Forelimb muscle (tissue), 1 donor: ENCODE measurements at places on chromosomes 16 and 17. TPM values are rescaled to one million over a fixed set of nuclear protein-coding genes. Genes with fewer than 3 reads are reported as not detected.

GRCh38 chr16:82695806-82696205 lies 69.0 kb downstream of the CDH13 start:
- DNase-seq = no peak

DNA sequence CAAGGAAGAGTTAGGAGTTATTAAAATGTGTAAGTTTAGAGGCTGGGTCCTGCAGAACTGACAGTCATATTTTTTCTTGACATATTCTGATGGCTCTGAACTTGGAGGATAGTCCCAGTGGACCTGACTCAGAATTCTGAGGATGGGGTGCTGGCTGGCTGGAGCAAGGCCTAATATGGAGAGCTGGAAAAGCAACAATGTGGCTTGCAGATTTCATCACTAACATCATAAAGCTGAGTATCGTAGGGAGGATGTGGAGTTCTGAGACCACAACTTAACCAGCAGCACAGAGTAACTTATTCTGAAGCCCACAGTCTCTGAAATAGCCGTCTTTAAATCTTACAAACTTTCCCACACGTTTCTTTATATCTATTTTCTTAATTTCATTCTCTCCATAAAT lies 2.3 kb downstream of the KRTAP1-5 start:
- no peak for DNase-seq

Gene NHERF2
- polyA plus RNA-seq = 36.7 TPM

DNA sequence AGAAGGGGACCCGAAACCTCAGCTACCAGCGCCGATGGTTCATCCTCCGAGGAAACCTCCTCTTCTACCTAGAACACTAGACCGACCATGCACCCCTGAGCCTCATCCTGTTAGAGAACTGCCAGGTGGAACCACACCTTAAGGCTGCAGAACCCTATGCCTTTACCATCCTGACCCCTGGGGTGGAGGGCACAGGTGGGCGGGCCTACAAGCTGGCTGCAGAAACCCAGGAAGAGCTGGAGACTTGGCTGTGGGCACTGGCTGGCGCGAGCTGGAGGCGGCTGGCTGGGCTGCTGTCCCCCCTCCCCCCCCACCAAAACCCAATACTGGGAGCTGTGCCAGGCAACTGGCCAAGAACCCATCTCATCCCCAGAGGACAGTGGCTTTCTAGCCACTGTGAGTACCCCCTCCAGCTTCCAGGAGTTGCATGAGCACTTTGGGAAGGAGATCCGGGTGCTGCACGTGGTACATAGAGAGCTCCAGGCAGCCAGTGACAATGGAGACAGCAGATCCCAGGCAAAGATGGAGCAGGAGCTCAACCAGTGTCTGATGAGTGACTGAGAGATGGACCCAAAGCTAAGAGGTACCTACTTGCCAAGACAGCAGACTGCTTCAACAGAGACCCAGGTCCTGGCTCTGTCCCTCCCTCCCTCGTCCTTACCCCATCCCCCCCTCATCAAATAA lies 1.4 kb upstream of the CD2BP2 start:
- no peak for DNase-seq

DNA sequence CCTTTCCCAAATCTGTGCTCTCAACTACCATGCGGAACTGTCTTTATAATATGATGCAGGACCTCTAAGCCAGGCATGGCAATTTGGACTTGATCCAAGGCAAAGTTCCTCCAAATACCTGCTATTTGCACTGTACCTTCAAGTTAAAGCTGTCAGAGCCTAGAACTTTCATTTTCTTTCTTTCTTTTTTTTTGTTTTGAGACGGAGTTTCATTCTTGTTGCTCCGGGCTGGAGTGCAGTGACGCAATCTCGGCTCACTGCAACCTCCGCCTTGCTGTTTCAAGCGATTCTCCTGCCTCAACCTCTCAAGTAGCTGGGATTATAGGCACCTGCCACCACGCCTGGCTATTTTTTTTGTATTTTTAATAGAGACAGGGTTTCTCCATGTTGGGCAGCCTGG lies 51.7 kb downstream of the ARHGAP27 start:
- no peak for DNase-seq

- DNase-seq = no peak
Measured at GRCh38 chr16:73813527-73813926, 483.1 kb upstream of the PSMD7 start.

Gene CDH1
- 1.2 TPM for polyA plus RNA-seq

DNA sequence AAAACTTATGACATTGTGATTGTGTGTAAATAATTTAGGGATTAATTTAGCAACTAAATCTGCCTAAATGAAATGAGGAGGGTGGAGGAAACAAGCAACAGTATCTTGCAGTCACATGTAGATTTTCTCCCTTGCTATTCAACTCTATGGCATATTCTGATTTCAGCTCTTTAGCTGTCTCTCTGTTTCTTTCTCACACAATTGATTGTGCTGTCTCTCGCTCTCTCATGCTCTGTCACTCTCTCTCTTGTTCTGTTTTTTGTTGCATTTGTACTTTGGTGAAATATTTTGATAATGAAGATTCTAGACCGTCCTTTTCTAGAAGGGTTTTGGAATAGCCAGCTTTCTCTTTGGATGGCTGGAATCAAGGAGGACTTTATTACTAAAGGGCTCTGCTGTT lies 70.6 kb downstream of the BCAS3 start:
- DNase-seq = no peak

- DNase-seq = no peak
Measured at GRCh38 chr17:79064026-79064425, 10.6 kb upstream of the ENGASE start.

- no peak for DNase-seq
Measured at GRCh38 chr17:17455173-17455572, 21.6 kb upstream of the MED9 start.

DNA sequence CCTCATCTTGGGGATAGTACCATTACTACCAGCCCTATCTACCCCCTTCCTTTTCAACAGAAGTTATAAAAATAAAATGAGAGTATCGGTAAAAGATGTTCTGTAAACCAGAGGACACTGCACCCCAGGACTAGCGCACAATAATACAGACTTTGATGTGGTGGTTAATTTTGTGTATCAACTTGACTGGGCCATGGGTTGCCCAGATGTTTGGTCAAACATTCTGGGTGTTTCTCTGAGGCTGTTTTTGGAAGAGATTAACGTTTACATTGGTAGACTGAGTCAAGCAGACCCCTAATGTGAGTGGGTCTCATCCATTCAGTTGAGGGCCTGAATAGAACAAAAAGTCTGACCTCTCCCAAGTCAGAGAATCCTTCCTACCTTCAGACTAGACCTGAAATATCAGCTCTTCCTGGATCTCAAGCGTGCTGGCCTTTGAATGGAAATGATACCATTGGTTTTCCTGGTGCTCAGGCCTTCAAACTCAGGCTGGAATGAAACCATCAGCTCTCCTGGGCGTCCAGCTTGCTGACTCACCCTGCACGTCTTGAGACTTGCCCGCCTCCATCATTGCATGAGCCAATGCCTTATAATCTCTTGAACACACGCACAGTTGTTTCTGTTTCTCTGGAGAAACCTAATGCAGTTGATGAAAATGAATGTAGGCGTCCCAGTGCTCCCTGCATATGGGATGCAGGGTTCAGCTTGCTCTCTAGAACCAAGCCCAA lies 10.1 kb downstream of the MRM1 start:
- no peak for DNase-seq

Gene ARHGDIG
- 0.82 TPM for polyA plus RNA-seq

GRCh38 chr17:11825572-11826209 lies 171.6 kb downstream of the ZNF18 start:
- DNase-seq = no peak

DNA sequence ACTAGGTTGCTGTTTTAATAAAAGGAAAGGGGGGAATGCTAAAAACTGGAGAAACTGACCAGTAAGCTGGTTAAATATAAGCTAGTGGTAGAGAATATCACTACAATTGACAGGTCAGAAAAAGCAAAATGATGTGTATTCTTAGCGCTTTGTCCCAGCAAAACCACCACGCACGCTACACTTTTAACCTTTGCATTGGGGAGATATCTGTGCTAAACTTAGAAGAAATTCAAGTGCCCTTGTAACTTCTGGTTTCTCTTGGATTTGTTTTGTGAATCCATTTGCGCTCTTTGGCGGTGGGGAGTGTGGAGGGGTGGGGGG lies 1.4 kb downstream of the GAN start:
- no peak for DNase-seq

DNA sequence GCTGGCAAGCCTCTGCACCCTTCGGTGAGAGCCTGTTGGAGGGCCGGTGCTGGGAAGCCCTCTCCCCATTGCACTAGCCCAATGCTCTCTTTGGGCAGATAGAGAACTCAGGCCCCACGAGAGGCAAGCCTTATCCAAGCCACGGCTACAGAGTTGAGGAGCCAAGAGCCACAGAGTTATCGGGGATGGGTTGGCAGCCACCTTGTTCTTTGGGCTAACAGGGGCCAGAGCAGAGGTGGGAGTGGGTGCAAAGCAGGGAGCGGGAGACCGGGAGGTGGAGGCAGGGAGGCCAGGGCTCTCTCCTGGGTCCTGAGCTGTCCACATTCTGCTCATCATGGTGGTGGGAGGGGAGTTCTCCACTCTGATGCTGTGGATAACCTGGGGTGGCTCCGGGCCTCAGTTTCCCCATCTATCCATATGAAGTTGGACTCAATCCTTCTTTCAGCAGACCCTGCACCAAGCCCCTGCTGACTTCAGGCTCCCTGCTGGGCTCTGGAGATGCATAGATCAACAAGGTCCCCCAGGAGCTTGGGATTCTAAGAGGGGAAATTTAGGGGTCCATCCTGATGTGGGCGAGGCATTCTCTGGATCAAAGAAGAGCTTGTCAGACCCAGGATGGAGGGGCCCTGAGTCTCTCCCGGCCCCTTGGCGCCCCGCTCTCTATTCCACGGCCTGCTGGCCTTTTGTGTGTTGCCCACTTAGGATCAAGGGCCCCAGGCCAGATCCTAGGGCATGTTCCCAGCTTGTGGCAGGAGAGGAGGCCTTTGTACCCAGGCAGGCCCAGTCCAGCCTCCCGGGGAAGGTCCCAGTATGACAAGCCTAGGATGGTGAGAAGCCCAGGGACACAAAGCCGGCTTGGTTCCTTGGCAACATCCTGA lies 557 bp upstream of the CX3CL1 start:
- DNase-seq = no peak

DNA sequence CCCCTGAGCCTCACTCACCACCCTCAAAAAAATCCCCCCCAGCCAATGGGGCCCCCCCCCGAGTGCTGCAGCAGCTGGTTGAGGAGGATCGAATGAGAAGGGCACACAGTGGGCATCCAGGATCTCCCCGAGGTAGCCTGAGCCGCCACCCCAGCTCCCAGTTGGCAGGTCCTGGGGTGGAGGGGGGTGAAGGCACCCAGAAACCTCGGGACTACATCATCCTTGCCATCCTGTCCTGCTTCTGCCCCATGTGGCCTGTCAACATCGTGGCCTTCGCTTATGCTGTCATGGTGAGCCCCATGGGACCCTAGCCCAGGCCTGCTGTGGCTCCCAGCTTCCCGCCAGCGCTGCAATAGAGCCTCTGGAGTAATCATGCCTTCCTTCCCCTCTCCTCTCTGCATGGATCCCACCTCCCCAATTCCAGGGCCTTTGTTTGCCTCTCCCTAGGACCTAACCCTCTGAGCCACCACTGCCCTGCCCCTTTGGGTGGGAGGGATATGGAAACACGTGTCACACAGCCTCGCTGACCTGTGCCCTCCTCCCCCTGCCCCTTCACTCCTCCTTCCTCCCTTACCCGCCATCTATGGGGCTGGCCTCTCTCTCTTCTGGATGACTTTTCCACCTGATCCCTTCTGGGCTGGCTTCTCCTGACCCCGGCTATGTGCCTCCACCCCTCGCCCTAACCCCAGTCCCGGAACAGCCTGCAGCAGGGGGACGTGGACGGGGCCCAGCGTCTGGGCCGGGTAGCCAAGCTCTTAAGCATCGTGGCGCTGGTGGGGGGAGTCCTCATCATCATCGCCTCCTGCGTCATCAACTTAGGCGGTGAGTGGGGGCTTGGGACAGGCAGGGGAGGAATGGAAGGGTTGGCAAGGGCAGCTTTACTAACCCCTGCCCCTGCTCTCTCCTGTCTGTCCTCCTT lies 1.9 kb downstream of the PRRT2 start:
- no peak for DNase-seq

DNA sequence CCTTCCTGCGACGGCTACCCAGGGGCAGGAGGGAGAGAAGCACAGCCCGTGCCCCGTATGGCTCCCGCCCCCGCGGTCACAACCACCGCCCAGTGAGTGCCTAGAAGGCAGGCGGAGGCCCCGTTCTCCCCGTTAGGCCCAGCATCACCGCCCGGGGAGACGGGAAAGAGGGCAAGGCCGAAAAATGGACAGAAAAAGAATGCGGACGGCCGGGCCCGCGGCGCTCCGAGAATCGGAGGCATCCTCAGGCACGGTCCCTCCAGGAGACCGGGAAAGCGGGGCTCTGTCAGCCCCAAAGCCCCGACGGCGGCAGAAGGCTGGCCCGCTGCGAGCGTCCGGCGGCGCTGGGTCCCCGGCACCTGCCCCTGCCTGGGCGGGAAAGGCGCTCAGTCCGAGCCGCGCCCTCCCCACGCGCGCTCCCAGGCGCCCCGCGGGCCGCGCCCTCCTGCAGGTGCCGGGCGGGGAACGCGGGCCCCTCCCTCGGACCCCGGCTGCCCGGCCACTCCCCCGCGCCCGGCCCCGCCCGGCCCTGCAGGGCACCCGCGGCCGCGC lies 407 bp downstream of the MCRIP1 start:
- no peak for DNase-seq

Gene NLGN2
- polyA plus RNA-seq = 24.5 TPM

GRCh38 chr16:71570144-71570543 lies 6.7 kb downstream of the TAT start:
- no peak for DNase-seq

DNA sequence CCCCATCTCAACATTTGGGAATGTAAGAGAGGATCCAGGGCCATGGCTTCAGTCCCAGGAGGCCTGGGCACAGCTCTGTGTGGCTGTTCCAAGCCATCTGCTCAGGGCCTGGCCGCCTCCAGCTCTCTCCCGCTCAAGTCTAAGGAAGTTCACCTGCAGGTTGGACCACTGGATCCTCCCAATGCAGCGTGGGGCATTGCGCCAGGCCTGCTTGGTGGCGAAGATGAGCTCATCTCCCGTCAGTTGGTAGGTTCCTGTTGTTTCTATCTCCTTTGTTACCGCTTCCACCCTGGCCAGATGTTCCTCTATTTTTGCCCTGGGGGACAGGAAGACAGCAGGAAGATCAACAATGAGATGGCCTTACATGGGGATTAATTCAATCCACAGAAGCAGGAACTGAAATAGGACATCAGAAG lies 17.5 kb downstream of the NOS2 start:
- DNase-seq = no peak

- no peak for DNase-seq
Measured at GRCh38 chr16:81447383-81448101, 2.9 kb downstream of the CMIP start.

DNA sequence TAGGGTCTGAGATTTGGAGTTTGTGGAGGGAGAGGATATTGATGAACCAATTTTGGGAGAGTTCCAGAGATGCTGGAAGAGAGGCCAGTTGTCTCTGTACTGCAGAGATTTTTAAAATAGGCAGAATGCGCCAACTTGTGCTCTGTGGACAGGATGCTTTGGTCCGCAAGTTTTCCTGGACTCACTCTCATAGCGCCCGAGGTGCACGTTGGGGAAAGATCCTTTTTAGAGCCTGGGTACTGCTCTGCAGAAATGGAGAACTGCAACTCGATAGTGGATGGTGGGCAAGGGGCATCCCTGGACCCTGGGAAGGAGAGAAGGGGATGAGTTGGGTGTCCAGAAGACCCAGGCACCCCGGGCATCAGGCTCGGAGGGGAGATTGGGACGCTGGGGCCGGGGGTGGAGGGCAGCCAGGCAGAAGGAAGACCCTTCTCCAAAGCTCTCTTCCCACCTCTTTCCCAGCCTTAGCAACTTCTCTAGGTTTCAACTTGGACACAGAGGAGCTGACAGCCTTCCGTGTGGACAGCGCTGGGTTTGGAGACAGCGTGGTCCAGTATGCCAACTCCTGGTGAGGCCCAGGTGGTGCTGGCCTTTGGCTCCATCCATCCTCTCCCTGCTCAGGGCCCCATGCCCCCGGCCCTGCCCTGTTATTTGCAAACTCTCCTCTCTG lies 590 bp downstream of the ITGAX start:
- no peak for DNase-seq

Gene IL32
- 121 TPM for polyA plus RNA-seq
